Bronchial smooth muscle cell (primary cell): ENCODE measurements at places on chromosomes 16 and 17. TPM values are rescaled to one million over a fixed set of nuclear protein-coding genes. Genes with fewer than 3 reads are reported as not detected.

ACOX1 gene
- 50.6 and 61.0 TPM in 2 replicates for total RNA-seq

C16orf92 gene
- not detected in 2 replicates for total RNA-seq

KREMEN2 gene
- total RNA-seq = under 0.01 TPM in 1 of 2 replicates, not detected in the other

ERI2 gene
- 13.7 and 20.3 TPM in 2 replicates for total RNA-seq

TK1 gene
- total RNA-seq = 14.1 and 31.1 TPM in 2 replicates

LITAFD gene
- total RNA-seq = not detected in 2 replicates
